ENCODE measurements at places on chromosomes 13 and 19.

DNA sequence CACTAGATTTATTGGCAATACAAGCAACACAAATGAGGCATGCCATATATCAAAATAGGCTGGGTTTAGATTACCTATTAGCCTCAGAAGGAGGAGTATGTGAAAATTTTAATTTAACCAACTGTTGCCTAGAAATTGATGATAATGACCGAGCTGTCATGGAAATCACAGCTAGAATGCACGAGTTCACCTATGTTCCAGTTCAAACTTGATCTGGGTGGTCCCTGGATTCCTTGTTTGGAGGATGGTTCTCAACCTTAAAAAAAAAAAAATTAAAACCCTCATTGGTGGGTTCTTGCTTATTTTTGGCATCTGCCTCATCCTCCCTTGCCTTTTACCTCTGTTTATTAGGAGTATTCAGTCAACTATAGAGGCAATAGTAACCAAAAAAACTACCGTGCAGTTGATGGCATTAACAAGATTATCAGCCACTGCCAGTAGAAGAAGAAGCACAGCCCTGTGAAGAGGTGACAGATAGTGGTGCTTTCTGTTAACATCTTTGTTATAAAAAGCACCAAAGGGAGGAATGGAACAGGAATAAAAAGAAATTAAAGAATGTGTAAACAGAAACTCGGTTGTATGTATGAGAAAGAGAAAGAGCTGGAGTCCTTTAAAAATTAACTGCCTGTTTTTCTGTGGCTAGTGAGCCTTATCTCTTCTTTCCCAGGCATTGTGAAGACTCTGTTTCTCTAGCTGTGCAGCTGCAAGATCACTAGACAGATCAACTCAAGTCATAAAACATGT is 106.4 kb downstream of the ZNF429 start:
- DNase-seq = no peak

GRCh38 chr13:36436811-36437210 is 4.5 kb downstream of the CCNA1 start:
- peak; percentile 38 for DNase-seq

- DNase-seq = no peak
Observed at GRCh38 chr13:97005625-97006262, 11.5 kb upstream of the OXGR1 start.

DNA sequence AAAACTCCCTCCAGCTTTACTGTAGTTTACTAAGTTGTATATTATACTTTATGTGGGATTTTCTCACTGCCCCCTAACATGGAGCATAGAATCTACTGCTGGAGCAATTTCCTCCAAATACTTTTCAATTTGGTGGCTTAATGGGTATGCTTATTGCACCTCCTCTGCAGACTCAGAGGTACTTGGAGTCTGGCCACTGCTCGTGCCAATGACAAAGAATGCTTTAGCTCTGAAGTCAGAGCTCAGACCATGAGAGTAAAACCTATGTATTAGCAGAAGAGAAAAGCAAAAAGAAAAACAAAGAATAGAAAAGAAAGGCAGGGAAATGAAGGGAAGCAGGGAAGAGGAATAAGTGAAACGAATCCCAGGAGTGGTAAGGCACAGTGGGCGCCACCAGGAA is 71.9 kb downstream of the SUCLA2 start:
- DNase-seq = no peak

All from inflammatory macrophage (primary cell).